ENCODE measurements at places on chromosomes 6 and 20.

DNA sequence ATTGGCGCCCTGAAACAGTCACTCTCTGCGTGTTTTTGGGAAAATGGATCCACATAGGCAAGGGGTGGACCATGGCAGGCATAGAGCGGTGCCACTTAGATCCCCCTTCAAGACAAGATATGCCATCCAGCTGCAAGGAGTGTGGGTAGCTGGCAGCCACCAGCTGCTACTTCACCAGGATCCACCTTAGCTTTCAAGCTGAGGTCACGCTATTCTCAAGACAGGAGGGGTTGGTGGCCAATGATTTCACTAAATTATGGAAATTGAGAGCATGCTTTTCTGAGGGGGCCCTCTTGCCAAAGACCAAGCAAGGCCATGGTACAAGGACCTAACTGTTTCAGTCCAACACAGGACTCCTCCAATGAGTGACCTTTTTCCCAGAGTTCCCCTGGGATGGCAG is 16.3 kb downstream of the HEBP2 start:
- no peak for DNase-seq

GRCh38 chr6:33215271-33216116 is 7.2 kb downstream of the RING1 start:
- no peak for DNase-seq

- DNase-seq, result no peak
These were observed 140.7 kb downstream of the SMOC2 start for GRCh38 chr6:168581706-168582105.

DNA sequence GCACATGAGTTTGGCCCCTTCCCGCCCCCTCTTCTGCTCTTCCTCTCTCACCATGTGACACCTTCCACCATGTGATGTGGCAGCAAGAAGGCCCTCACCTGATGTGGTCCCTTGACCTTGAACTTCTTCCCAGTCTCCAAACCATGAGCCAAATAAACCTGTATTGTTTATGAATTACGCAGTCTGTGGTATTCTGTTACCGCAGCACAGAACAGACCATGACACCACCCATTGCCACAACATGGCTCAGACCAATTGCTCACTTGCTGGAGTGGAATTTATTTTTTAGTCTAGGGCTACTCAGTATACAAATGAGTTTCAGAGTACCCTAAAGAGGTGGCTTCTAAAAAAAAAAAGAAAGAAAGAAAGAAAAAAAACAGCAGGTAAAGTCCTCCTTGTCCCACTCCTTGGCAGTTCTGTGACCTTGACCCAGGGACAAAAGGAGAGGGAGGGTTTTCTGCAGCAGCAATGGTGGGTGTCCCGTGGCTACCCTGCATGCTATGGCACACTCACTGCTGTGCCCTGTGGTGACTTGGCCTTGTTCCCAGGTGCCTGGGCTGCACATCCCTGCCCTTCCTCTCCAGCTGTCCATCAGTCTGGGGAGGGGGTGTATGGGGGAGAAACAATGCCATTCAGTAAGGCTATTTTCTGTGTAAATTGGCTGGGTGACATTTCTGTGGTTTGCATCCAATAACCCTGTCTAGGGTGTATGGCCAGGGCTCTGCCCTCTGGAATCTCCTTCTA is 5.4 kb upstream of the VSX1 start:
- no peak for DNase-seq

- no peak for DNase-seq
These were observed 271.5 kb upstream of the CDYL start for GRCh38 chr6:4504700-4505099.

- no peak for DNase-seq
These were observed 16.2 kb downstream of the AAR2 start for GRCh38 chr20:36252511-36252910.

DNA sequence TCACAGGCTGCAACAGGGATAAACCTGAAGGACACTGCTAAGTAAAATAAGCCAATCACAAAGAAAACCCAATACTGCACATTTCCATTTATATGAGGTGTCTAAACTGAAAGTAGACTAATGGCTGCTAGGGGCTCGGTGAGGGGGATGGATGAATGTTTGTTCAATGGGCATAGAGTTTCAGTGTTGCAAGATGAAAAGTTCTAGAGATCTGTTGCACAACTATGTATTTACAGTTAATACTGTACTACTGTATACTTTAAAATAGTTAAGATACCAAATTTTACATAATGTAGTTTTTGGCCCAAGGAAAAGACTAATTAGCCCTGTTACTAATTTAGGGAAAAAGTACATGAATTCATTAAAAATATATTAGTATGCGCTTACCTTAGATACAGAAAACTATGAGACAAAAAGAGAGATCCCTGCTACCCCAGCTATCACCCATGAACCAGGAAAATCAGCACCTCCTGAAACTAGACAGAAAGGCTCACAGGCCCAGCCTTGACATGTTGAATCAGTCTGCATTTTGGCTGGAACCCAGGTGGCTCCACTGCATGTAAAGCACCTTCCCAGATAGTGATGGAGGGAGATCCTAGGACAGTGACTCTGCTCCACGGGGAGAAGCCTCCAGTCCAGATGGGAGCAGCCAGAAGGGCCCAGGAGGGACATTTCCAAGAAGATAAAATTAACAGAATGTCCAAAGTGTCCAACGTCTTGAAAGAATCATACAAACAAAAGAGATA is 16.1 kb downstream of the HLA-F start:
- no peak for DNase-seq

DNA sequence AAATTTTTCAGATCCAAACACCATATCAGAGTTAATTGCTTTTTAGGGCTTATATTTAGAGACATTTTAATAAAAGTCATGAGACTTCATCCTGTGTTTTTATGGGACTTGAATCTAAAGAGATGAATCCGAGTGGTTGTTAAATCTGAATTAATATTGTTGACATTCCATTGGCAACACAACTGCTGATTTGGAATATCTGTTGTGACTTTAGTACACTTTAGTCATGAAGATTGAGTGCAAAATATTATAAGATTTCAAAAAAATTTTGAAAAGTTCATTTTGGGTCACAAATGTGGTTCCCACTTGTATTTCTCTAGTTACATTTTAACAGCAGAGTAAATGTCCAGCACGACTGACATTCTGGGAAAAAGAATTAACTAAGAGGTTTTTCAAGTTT is 442.7 kb upstream of the HSF2 start:
- no peak for DNase-seq

DNA sequence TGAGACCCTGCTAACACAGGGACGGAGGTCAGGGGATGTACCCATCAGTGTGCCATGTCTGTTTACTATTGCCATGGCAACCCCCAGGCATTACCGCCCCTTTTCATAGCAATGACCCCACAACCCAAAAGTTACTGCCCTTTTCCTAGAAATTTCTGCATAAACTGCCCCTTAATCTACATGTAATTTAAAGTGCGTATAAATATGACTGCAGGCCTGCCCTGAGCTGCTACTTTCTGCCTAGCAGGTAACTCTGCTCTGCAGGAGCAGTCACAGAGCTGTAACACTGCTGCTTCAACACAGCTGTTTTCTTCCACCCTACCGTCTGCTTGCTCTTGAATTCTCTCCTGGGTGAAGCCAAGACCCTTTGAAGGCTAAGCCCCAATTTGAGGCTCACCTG is 57.1 kb upstream of the RPS6KA2 start:
- no peak for DNase-seq

DNA sequence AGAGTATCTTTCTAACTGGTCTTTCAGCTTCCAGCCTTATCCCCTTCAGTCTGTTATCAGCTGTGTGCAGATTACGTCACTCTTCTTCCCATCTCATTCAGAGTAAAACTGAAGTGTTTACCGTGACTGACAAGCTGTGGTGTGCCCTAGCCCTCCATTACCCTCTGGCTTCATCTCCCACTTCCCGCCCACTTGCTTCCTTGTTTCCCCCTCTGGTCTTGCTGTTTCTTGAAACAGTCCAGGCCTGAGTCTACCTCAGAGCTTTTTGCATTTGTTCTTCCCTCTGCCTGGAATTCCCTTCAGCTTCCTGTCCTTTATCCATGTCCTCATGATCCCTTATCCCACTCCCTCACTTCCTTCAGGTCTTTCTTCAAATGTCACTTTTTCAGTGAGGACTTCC is 66.9 kb downstream of the CARMIL1 start:
- DNase-seq, result no peak

GRCh38 chr6:10421921-10422736 is 7.3 kb upstream of the TFAP2A start:
- DNase-seq, result no peak

DNA sequence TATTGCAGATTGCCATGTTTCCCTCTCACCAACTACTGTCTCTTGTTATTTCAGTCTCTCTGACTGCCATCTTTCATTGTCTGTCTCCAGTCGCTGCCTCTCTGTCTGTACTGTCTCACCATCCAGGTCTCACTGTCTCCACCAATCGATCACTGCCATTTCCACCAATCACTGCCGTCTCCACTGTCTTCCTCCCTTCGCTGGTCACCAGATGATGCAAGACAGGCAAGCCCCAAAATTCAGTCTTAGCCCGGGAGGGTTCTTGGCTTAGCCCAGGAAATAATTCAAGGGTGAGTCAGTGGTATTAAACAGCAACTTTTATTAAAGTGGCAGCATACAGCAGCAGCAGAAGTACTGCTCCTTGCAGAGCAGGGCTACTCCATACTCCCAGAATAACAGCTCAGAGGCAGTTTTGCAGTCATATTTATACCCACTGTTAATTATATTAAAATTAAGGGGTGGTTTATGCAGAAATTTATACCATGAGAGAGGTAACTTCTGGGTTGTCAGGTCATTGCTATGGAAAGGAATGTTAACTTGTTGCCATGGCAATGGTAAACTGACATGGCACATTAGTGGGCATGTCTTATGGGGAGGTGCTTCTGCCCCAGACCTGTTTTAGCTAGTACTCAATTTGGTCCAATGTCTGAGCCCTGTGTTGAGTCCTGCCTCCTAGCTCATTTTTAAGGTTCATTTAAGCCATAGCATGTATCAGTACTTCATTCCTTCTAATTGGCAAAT is 23.0 kb upstream of the ECHDC1 start:
- DNase-seq, result no peak

- no peak for DNase-seq
These were observed 54.9 kb downstream of the PLAGL1 start for GRCh38 chr6:143952947-143953701.

DNA sequence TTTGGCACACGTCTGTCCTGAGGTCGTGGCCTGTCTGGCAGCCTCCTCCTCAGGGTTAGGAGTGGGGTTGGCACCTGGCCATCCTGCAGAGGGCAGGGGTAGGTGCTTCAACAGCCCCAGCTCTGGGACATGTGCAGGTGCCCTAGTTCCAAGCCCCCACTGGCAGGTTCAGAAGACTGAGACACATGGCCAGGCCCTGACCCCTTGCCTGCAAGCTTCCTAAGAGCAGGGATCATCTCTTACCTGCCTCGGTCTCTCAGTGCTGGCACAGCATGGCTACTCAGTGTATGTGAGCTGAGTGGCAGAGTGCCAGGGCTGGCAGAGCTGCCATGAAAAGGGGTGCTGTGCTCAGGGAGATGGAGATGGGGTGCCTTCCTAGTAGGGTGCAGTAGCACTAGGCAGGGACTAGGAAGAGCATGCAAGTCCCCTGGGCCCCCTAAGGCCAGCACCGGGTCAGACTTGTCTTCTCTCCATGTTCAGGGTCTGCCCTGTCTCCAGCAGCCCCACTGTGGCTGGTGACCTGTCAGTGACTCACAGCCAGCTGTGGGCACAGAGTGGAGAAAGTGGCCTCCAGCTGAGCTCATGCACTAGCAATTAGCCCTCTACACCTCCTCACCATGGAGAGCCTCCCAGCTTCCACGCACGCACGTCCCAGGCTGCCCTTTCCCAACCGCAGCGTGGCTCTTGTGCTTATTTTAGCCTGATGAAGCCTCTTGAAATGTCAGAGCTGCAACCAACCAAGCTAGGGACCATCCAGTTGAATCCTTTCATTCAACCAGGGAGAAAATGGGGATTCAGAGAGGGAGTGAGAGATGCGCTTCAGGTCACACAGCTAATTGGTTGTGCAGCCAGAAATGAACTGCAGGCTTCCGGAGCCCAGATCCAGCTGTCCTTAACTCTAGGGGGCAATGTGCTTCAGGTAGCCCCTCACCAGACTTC is 116.6 kb downstream of the MRPL14 start:
- no peak for DNase-seq

GRCh38 chr6:20403766-20404640 is 2.3 kb downstream of the E2F3 start:
- DNase-seq, result peak; percentile 50

DNA sequence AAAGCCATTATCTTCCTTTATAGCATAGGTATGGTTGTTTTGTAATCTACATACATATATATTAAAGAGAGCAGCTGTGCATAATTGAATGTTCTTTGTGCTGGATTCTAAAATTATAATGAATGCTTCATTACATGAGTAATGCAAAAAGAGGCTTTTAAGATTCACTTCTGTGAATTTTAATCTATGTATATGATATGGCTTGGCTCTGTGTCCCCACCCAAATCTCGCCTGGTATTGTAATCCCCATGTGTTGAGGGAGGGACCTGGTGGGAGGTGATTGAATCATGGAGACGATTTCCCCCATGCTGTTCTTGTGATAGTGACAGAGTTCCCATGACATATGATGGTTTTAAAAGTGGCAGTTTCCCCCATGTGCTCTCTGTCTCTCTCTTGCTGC is 255.4 kb downstream of the GRM1 start:
- no peak for DNase-seq

DNA sequence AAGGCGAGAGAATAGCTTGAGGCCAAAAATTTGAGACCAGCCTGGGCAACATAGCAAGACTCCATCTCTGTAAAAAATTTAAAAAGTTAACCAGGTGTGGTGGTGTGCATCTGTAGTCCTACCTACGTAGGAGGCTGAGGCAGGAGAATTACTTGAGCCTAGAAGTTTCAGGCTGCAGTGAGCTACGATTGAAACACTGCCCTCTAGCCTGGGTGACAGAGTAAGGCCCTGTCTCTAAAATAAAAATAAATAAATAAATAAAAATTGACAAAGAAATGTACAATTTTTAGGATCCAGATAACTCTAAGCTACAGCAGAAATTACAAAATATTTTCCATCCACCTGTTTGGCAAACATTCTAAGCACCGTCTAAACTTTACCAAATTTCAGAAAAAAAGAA is 941.0 kb upstream of the ADGRB3 start:
- DNase-seq, result no peak

- no peak for DNase-seq
These were observed 228.0 kb downstream of the ZNF217 start for GRCh38 chr20:53365539-53366075.

DNA sequence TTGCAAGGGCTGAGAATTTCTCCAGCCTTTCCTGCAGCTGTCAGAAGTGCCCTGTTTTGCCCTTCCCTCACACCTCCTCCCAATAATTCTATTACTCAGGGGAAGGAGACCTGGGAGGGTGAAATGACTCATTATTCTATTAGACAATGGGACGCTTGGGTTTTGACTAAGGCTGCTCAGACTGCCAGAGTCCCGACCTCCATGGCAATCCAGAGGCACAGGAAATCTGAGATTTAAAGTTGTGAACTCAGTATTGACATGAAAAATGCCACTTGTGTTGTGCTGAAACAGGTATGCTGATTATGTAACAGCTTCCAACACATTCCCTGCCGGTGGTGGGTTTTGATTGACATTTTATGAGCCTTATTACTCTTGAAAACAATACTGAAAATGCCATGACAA is 625.9 kb upstream of the FLRT3 start:
- no peak for DNase-seq
